ENCODE measurements at places on chromosomes 1 and 21.

- DNase-seq: no peak
These were observed 21.1 kb upstream of the OR10J5 start for GRCh38 chr1:159556931-159557369.

GRCh38 chr1:92310185-92310597 is 11.3 kb downstream of the RPAP2 start:
- DNase-seq: no peak

- no peak for DNase-seq
These were observed 33.5 kb downstream of the EPHA2 start for GRCh38 chr1:16122350-16122881.

DNA sequence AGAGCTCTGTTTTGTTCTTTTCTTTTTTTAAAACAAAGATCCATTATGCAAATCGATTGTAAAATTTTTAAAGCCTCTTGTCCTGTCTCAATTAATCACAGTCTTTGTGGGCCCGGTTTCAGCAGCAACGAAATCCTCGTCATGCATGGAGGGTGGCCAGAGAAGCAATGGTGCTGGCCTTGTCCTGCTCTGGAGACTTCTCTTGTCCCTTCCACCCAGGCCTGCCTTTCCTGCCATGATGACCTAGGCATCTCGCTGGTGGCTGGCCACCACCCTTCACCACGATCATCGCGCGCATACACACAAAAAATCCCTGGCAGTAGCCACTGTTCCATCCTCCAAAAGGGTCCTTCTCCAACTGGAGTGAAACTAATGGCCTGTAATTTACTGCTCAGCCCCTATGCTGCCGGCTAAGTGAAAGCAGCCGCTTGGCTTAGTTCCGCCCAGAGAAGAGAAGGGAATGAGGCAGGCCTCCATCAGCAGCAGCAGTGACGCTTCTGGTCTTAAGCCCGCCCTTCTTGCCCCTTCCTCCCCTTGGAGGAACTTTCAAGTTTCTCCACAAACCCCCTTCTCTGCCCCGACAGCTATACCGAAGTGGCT is 309.5 kb downstream of the NPHP4 start:
- DNase-seq: no peak

DNA sequence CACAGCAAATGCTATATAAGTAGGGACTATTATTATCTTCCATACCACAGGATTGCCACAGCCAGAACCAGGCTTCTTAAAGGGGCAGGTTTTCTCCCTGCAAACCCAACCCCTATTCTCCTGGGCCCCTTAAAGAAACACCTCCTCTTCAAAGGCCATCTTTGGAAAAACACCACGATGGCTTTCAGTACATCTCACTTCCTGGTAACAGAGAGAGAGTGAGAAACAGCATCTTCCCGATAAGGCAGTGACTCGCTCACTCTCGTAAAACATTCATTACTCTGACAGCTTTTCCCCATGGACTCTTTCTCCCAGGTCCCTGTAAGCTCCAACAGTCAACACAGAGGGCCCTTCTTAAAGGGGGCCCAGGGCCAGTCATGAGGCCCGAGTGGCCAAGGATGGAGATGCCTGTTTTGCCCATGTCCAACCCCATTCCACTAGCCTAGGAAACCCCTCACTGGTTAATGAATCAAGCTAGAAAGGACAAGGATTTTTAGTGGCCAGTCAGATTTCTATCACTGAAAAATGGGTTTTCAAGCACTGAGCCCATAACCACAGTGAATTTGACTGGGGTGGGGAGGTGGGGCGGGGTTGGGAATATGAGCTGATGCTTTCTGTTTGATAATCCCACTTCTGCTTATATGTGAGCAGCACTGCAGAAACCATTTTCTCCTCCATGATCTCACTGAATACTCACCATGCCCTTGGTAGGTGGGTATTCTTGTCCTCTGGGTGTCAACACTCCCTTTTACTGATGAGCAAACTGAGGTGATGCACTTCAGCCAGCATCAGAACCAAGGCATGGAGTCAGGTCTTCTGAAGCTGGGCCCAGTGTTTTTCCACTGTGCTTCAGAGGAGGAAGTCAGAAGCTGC is 3.6 kb upstream of the NAV1 start:
- no peak for DNase-seq

GRCh38 chr1:206784471-206784903 is 12.2 kb upstream of the IL10 start:
- no peak for DNase-seq

DNA sequence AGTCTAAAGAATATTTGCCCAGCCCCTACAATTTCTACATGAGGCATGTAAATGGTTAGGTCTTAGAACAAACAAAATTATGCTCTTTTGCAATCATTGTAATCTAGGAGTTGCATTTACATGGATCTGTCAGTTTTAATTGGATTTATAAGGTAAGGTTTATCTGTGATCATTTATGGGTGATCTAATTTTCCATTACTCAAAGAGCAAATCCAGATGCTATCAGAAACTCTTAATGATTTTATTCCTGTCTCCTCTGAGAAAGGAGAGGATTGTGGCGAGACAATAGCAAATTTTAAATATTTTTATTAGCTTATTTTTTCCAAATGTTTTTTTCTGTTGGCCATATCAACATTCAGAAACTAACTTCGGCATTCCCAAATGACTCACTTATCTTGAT is 14.2 kb upstream of the NEGR1 start:
- no peak for DNase-seq

DNA sequence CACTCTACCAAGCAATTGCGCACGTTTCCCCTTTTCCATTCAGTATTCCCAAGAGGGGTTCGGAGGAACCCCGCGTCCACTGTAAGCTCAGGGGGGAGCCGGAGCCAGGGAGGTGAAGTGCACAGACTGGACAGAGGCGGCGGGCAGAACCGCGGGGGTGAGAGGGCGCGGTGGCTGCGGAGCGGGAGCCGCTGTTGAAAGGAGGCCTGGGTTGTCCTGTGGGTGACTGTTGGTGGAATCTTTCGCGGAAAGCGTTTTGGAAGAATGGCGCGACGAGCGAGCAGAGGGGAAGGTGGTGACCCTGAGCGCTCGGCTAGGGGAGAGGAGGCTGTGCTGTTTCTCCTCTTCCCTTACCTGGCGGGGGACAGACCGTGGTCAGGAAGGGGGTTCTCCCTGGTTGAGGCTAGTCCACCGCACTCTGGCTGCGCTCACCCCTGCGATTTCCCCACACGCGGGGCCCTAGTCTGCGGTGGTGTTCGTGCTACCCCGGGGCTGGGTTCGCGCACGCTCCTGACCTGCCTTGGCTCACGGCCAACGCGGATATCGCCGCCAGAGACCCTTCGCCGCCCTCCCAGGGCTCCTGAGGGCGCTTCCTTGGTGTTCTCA is 92.8 kb downstream of the PRKAB2 start:
- DNase-seq: no peak

DNA sequence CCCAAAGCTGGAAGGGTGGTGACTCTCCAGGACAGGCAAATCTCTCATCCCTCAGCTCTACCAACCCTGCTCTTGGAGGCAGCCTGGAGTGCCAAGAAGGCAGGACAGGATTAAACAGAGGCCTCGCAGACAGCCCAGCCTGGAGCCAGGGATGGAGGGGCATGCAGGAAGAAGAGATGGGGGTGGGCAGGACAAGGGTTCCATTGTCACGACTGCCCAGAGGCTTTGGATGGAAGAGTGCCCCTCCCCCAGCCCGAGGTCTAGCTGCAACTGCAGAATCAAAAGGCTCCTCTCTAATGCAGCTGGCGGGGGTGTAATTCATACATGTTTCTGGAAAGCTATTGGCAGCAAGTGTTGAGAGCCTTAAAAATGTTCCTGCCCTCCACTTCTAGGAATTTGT is 8.8 kb downstream of the RAB7B start:
- DNase-seq: no peak

- DNase-seq: peak; percentile 49
These were observed 53.4 kb upstream of the EDN2 start for GRCh38 chr1:41537788-41538351.

DNA sequence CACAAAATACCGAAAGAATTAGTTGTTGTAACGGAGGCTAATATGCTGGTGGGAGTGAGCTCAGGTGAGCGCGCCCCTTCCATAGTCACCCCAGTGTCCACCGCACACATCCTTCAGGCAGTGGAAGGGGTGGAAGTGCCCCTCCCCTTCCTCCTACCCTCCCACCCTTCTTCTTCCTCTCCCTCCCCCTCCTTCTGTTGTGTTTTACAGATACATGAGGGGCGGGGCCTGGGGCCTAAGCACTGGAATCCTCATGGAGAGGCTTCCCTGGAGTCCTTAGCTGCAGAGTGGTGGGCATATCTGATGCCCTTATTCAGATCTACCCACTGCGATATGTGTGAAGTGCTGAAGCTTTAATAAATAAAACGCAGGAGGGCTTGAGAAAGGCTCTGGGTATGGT is 10.3 kb upstream of the ADARB1 start:
- no peak for DNase-seq

DNA sequence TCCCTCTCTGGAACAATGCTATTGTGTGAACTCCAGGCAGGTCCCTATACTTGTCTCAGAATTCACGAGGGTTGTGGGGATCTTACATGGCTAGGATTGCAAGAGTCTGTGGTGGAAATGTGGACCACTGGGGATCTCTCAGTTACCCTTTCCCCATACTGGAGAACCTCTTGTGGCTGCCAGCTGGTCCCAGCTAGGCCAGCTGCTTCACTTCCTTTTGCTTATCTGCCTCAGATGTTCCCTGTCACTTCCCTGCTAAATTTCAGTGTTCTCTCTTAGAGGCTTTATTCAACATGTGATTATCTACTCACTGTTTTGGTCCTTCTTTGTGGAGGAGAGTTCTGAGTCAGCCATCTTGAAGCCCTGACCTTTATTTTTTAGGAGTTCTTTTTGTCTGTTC is 75.9 kb upstream of the SAMD13 start:
- no peak for DNase-seq

DNA sequence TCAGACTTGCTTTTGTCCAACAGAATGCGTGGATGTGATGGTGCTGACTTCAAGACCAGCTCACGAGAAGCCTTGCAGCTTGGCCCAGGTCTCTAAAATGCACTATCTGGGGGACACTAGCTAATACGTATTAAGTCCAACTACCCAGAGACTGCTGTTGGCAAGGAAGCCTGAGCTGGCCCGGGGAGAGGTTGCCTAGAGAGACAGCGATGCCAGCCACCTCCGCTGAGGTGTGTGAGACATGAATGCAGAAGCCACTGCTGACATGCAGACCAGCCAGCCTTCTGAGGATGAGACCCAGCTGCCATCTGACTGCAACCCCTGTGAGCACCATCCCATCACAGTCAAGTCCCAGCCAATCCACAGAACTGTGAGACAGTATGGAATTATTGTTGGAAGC is 32.5 kb downstream of the THAP3 start:
- no peak for DNase-seq

GRCh38 chr1:163258181-163258580 is 55.5 kb upstream of the RGS5 start:
- no peak for DNase-seq

DNA sequence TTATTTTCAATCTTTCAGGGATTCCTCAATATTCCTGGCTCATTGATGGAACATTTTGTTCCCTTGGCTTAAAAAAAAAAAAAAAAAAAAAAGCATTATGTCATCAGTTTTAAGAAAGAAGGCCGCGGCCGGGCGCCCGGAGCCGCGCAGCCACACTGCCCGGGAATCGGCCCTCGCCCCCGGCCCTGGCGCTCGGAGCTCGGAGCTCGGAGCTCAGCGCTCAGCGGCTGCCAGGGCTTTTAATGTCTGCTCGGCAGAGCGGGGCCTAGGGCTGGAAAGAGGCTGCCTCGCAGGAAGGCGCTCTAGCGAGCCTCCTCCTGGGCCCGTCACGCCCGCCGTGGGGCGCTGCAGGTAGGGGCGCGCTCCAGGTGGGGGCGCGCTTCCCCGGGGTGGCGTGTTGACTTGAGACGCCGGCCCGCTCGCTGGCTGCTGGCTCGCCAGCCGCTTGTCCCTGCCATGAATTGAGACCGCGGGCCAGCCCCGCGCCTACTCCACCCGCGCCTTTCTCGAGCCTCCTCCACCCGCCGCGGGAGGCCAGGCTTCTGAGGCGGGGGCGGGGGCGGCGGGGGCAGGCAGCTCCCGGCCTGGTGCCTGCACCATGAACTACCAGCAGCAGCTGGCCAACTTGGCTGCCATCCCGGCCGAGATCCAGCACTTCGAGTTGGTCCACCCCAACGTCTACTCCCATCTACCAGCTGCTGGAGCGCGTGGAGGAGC is 5.4 kb upstream of the TDRD5 start:
- DNase-seq: no peak

DNA sequence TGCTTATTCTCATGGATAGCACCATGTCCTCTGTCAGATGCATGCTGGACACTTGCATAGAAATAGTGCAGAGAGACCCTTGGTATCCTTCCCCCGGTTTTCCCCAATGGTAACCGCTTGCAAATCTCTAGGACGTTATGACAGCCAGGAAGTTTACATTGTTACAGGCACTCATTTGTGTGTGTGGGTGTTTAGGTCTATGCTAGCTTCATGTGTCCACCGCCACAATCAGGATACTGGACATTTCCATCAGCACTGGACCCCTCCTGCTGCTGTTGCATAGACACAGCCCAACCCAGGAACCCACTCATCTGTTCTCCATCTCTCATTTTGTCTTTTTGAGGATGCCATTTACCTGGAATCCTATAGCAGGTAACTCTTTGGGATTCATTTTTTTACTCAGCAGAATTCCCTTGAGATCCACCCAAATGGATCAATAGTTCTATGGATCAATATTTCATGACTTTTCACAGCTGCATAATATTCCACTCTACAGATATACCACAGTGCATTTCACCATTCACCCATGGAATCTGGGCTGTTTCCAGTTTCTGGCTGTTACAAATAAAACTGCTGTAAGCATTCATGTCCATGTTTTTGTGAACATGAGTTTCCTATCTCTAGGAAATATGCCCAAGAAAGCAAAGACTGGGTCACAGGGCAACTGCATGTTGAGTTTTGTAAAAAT is 6.6 kb upstream of the WNT9A start:
- DNase-seq: no peak

DNA sequence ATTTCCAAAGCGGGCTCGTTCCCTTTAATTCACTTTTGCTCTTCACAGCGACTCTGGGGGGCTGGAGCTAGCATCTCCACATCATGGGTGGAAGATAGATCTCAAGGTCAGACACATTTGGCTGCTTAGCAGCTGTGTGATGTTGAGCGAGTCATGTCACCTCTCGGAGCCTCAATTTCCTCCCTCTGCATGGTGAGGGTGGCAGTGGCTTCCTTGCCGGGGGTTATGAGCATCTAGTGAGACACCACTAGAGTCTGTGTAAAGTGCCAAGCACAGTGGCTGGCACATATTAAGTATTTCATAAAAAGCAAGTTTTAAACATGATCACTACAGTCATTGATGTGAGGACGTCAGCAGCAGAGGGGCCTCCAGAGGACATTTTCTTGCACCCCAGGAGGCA is 16.9 kb upstream of the ECE1 start:
- no peak for DNase-seq

DNA sequence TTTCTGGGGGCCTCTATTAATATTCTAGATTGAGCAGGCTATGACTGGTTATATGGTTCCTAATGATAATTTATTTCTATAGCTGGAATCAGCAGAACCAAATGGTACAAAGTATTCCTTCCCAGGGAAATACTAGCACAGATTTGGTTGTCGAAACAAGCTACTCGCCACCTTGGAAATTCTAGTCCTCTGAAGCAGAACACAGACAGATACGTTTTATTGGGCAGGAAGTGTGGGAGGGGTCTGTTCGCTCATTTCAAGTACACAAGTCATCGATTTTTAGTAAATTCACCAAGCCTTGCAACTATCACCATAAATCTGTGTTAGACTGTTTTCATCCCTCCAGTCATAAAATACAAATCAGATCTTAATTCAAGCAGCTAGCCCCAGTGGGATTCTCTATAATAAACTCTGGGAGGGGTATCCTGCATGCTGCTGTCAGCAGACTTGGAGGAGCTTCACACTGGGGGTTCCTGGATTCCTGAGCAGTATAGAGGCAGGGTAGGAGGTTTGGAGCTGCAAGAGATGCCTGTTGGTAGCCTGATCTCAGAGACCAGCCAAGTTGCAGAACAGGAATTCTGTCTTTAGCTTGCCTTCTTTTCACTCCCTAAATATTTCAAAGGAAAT is 9.8 kb upstream of the GPR137B start:
- no peak for DNase-seq

Measured in fibroblast of skin of left biceps (primary cell).